Suprapubic skin (tissue), 4 donors: ENCODE measurements at places on chromosomes 12 and 14. TPM values are rescaled to one million over a fixed set of nuclear protein-coding genes. Genes with fewer than 3 reads are reported as not detected.
A peak's percentile ranks its signal among the peaks of the same experiment; 100 is the strongest.

DNA sequence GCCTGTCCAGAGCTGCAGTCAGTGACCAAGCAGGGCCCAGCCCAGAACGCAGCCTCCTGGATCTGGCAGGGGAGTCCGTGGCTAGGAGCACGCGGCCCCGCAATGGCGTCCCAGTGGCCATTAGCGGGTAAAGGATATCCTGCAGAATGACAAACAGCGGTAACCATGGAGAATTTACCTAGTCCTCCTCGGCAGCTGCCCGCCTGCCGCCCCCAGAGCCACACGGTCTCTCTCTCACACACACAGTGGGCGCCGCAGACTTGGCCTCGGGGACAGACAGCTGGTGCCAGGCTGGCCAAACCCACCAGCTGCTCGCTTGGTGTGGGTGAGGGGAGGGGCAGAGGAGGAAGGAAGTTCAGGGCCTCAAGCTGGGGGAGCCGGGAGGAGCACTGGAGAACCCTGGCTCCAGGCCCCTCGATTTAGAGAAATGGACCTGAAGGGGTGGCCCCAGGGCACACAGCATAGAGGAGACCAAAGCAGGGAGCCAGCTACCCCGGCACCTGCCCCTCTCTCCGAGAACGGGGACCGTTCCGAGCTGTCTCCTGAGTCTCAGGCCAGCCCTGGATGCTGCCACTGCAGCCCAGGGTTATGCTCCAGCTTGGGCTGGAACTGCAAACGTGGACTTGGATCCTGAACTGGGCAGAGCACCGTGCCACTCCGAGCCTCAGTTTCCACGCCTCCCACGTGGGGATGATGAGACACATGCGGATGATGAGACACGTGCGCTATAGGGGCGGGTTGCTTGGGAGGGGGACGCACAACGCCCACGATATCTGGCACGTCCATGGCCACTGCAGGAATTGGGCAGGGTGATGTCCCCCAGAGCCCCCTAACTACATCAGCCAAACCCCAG lies 3.4 kb downstream of the CDK2AP1 start:
- peak; percentile 82 for DNase-seq

- peak; percentile 59 for DNase-seq
These were observed 6.5 kb downstream of the KRT85 start for GRCh38 chr12:52360663-52361271.

DNA sequence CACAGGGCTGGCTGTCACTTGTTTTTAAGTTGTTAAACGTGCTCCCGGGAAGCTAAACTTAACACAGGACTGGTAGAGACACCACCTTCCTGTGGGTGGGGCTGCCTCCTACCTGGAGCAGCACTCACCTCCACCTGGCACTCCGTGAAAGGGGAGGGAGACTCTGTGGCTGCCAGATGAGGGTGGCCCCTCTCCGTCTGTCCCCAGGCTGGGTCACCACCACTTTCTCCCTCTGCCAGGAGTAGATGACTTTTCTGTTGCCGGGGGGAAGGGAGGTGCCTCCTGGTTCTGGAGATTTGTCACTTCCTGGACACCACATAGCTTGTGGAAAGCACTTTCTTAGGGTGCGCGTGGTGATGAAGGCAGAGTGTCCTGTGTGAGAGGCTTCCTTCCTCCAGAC lies 81.3 kb downstream of the WDR20 start:
- no peak for DNase-seq

GRCh38 chr12:24896171-24896570 lies 52.7 kb downstream of the BCAT1 start:
- DNase-seq, result no peak

DNA sequence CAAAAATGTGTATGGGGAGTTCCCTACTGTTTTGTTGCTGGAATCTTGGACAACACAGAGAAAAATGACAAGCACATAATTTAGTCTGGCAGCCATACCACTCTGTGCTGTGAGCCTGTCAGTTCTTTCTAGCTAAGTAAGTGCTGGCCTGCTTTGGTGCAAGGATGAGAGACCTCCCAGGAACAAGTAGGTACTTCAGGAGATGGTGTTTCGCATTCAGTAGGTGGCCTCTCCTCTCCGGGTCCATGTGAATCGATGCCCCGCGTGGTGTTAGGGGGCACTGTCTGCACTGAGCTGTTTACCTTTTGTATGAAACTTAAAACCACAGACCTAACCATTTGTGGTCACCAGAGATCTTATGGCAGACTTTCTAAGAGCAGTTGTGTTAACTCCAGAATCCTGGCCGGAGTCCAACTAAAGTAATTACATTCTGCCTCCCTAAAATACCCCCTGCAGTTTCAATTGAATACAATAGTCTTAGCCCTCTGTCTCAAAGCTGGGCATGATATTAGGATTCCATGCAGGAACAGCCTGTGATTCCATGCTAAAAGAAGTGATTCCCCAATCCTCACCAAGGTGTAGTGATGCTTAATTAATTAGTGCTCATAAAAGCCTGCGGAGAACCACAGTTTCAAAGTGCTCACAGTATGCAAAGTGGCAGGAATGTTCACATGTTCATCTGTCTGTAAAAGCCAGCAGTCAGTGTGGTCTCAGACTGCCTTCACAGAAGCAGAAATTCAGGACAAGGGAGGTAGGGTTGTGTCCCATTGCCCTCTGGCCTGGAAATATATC lies 64.2 kb downstream of the LLPH start:
- DNase-seq, result no peak

- DNase-seq, result no peak
These were observed 1.5 kb downstream of the PTMS start for GRCh38 chr12:6767353-6768319.

DNA sequence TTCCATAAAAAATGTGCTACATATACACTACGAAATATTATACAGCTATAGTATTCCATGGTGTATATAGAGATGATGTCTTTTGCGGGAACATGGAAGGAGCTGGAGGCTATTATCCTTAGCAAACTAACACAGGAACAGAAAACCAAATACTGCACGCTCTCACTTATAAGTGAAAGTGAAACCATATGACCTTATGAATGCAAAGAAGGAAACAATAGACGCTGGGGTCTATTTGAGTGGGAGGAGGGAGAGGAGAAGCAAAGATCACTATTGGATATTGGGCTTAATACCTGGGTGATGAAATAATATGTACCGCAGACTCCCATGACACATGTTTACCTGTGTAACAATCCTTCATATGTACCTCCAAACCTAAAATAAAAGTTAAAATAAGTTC lies 142.8 kb downstream of the LRFN5 start:
- DNase-seq, result no peak

DNA sequence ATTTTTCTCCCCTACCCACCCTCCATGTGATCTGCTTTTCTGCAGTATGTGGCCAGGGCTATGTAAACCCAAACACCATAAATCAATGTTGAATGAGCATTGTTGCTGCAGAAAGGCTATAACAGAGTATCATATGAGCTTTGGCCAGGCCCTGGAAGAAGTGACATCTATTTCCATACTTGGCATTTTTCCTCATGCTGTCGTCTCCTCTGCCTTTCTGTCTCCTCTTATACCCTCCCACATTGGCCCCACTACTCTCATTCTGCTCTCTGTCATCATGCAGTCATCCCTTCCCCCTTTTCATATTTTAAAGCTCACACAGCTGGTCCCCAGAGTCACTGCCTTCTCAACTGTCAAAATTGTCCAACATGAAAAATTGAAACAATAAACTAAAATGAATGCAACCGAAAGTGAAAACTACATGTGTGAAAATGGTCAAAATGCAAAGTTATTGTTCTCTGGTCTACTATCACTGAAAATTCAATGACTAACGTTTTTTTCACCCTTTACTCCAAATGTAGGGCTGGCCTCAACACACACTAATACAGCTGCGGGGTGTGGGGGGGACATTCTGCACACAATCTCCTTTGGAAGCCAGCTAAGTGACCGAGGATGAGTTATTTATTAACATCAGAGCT lies 290.7 kb upstream of the TMPO start:
- DNase-seq, result no peak

- DNase-seq, result no peak
These were observed 13.5 kb downstream of the ZNF664 start for GRCh38 chr12:123986374-123986965.

- no peak for DNase-seq
These were observed 92.9 kb upstream of the FOXN3 start for GRCh38 chr14:89509891-89510290.

DNA sequence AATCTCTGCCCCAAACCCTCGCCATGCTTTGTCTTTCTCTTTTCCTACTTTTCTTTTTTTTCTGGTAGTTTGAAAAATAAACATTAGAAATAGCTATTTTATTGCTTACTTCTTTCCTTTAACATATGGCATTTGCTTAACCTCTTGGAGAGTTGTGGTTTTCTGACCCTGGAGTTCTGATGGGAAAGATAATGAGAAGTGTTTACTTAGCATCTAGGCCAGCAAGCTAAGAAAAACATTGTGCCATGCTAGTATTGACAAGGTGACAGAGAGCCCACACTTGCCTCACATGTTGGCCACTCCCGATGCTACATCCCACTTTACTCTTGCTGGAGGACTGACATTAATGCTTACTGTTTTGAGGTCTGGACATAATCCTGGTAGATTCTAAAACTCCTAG lies 886.2 kb downstream of the DIO2 start:
- no peak for DNase-seq

- no peak for DNase-seq
These were observed 21.6 kb upstream of the TMCC3 start for GRCh38 chr12:94671917-94672316.

DNA sequence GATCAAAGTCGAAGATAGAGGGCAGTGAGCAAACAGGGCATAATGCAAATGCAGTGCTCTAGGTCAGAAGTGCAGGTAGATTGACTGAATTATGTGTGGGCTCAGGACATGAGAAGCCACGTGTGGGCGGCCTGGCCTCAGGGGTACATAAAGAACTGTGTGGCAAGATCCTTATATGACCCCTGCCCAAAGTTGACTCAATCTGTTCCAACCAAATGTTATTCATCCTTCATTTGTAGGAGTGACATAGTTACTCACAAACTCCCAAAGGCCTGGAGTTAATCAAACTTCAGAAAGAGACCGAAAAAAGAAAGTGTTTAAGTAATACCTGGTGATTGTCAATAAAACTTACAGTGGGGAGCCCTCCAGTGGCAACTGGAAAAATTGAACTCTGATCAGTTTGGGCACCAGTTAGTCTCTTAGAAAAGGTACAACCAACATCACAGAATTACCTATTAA lies 150.4 kb upstream of the FAR2 start:
- DNase-seq, result no peak

DNA sequence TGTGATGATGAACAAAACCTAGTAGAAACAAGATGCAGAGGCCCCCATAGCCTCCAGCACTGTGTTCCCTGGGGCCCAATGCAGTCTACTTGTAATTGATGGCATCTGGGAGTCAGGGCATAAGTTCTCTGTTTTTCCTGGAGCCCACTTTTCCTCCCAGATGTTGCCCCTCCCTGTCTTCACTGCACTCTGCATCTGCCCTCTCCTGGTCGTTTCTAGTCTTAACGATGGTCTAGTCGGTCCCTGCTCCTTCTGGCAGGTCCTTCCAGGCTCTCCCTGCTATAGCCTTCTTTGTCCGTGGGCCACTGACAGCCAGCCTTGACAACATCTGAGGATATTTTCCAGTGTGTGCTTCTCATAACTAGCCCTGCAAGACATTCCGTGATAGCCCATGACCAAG lies 208.3 kb downstream of the GXYLT1 start:
- DNase-seq, result no peak

DNA sequence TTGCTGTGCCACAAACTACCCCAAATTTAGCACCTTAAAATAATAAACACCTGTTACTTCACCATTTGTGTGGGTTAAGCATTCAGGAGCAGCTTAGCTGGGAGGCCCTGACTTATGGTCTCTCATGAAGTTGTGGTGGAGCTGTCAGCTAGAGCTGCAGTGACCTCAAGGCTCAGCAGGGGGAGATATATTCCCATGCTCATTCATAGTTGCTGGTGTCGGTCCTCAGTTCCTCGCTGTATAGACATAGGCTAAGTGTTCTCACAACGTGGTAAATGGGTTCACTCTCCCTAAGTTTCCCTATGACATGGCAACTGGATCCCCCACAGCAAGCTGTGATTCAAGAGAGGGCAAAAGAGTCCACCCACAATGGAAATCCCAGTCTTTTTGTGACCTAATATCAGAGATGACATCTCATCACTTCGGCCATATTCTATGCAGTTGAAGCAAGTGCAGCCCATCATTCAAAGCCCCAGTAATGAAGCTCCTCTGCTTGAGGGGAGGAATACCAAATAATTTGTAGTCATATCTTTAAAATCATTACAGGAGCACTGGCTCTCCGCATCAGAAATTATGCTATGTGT lies 41.1 kb downstream of the PRB3 start:
- DNase-seq, result no peak

DNA sequence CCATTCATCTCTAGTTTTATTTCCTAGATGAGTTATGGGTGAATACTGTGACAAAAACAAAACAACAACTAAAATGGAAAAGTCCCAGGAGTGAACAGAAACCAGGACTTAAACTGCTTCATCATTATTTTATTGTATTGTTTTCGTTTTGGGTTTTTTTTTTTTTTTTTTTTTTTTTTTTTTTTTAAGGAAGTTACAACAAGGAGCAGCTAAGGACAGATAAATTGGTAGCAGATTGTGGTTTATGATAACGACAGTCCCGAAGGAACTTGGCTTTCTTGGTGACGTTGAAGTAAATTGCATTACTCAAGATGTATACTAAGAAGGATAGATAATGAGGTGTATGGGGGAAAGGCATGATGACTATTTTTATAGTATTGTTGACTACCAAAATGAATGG lies 866.3 kb downstream of the NRXN3 start:
- DNase-seq, result no peak

DNA sequence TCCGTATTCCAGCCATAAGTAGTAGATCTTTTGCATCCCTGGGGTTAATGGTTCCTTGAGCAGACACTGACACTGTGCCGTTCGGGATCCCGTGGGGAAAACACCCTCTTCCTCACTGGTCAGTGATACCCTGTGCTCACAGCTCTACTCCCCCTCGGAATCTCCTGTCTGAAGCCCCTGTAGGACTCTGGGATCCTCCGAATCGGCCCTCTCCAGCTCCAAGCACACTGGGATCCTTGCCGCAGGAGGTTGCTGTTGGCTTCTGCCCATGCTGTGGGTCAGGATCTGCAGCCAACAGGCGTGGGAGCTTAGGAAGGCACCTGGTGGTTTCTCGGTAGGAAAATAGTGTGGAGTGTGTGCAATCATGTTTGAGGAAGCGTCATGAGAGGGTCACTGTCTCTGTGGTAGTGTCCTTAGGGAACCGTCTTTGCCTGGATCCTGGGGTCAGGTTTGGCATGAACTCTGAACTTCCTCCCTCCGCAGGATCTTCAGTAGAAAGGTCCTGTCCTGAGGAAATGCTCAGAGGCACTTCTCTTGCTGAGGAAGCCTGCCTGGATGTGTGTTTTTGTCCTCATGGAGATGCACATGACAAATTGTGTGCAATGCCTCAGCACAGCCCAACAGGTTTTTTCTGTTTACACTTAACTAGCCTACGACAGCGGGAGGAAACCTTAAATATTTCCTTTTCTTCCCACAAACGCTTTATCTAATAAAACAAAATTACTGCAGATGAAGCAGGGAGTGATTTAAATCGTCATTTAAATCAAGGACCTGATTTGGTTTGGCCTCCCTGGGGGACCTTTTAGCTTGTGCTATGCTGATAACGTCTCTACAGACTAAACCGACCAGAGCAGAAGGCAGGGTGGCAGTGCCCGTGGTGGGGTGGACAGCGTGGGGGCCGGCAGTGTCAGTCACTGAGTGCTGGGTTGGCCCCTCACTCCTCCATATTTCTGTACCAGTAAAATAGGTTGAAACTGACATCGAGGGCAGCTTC lies 18.7 kb downstream of the FBXL14 start:
- no peak for DNase-seq

Gene CCDC177
- not detected for total RNA-seq

Gene ADAM21
- total RNA-seq, result not detected

Gene KRT2
- total RNA-seq, result 844 TPM

Gene SPPL3
- 64.7 TPM for total RNA-seq

Gene CIROP
- total RNA-seq, result not detected

Gene RDH12
- 68.8 TPM for total RNA-seq

Gene LRP1
- total RNA-seq, result 149 TPM

Gene TULP3
- total RNA-seq, result 26.8 TPM

Gene CPSF6
- 27.4 TPM for total RNA-seq

Gene KRT3
- not detected for total RNA-seq
